Stimulated activated CD8-positive, alpha-beta memory T cell treated with anti-CD3 and anti-CD28 coated beads, Interleukin-4, amount 100 ng/mL, for 4 hours (primary cell): ENCODE measurements at places on chromosomes 3 and 15.

DNA sequence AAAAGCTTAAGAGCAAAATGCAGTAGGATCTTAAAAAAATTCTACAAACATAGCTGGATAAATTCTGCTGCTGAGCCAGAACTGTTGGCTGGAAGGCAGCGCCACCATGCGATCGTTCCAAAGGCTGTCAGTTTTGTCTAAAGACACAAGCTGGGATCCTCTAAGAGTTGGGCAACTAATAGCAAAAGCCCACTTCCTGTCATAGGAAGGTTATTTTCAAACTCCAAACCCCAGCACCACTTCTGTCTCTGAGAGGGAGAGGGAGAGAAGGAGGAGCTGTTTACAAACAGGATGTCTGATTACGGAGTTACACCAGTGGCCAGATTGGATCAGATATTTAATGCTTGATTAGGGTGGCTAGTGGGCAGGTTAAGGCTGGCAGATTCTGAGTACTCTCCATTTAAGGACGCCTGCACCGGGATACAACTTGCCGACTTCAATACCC, 44.0 kb downstream of the EIF4E3 start:
- DNase-seq, result no peak

DNA sequence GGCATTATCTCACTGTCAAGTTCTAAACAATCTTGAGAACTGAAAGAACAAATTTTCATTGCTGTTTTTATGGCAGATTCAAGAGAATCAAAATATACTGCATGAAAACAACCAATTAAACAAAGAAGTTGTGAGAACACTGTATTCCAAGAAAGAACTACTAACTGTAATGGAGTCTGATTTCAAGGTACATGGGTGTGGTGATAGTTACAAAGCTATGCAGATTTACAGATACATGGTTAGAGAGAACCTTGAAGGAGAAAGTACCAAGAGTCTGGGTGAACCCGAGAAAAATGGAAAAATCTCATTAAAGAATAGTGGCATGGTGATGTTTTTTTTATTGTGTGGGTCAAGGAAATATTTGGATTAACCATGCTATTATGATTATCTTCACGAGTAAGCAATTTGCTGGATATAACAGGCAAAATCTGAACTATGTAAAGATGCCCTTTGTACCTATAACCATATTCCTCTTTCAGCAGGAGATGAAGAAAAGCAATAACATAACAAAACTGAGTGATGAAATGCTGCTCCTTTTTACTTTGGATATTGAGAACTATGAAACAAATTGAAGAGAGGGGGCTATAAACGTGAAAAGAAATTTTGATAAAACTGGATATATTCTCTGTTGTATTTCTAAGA, 100.4 kb downstream of the PLSCR2 start:
- no peak for DNase-seq

GRCh38 chr3:143483214-143483613, 363.6 kb downstream of the CHST2 start:
- DNase-seq, result no peak

DNA sequence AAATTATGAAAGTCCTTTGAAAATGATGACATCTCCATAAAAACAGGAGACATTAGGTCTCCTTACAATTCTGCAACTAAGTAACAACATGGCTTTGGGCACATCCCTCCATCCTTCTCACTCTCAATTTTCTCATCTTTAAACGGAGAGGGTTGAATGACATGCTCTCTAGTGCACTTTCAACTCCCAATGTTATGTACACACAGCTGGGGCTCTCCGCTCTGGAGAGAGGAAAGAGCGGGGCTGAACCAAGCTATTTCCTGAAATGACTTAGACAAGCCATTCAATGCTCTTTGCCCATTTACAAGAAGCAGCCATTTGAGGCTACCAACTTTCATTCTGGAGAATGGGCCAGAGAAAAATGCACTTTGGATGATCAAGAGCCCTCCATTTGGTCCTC, 144.2 kb upstream of the BNIP2 start:
- no peak for DNase-seq

- DNase-seq, result no peak
Observed at GRCh38 chr3:119786409-119786808, 4.5 kb downstream of the NR1I2 start.

DNA sequence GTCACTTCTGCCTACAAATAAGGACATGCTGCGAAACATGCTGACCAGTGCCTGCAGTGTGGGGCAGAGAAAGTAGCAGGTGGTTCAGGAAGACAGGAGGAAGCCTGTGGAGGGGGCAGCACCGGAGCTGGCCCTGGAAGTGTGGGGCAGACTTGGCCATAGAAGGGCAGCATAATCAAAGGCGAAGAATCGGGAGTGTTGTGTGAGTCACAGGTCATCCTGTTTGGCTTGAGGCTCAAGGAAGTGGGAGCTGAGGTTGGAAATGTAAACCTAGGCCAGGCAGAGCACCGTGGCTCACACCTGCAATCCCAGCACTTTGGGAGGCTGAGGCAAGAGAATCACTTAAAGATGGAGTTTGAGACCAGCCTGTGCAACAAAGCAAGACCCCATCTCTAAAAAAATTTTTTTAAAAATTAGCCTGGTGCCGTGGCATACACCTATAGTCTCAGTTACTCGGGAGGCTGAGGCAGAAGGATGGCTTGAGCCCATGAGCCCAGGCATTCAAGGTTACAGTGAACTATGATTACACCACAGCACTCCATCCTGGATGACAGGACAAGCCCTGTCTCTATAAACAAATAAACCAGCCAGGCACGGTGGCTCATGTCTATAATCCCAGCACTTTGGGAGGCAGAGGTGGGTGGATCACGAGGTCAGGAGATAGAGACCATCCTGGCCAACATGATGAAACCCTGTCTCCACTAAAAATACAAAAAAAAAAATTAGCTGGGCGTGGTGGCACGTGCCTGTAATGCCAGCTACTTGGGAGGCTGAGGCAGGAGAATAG, 54.0 kb downstream of the FAM43A start:
- no peak for DNase-seq

- DNase-seq, result no peak
Observed at GRCh38 chr3:149487598-149488197, 13.2 kb downstream of the TM4SF4 start.

DNA sequence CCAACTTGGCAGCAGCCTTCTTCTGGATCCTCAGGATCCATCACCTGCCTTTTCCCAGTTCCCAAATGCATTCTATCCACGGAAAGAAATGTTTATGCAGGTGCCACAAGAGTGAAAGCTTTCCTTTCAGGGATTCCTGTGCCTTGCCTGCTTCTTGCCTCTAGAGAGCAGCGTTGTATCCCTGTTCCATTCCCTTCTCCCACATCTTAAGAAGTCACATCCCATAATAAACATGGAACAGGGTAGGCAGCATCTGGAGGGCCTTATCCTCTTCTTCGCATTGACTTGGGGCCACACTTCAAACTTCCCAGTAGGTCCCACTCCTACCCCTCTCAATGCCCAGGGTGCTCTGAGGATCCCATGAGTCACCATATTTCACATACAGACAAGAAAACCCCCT, 72.7 kb upstream of the DCLK3 start:
- no peak for DNase-seq

GRCh38 chr15:67504056-67504455, 16.9 kb upstream of the C15orf61 start:
- DNase-seq, result no peak

GRCh38 chr3:156132313-156132712, 11.9 kb downstream of the KCNAB1 start:
- no peak for DNase-seq

- no peak for DNase-seq
Observed at GRCh38 chr3:160577556-160578195, 12.3 kb upstream of the KPNA4 start.

DNA sequence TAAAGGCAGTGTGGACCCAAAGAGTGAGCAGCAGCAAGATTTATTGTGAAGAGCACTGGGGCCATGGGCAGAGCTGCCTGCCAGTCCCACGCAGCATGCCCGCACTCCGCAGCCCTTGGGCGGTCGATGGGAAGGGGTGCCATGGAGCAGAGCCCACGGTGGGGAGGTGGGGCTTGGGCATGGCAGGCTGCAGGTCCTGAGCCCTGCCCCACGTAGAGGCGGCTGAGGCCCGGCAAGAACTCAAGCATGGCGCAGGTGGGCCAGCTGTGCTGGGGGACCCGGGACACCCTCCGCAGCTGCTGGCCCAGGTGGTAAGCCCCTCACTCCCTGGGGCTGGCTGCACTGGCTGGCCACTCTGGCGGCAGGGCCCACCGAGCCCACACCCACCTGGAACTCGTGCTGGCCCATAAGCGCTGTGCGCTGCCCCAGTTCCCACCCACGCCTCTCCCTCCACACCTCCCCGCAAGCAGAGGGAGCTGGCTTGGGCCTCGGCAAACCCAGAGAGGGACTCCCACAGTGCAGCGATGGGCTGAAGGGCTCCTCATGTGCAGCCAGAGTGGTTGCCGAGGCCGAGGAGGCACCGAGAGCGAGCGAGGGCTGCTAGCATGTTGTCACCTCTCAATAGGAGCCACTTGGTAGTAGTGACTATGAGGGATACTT, 1218.8 kb upstream of the EPHA6 start:
- DNase-seq, result no peak

GRCh38 chr3:59338934-59339333, 289.1 kb upstream of the CFAP20DC start:
- DNase-seq, result no peak

GRCh38 chr3:101170806-101171558, 149.4 kb downstream of the IMPG2 start:
- no peak for DNase-seq

DNA sequence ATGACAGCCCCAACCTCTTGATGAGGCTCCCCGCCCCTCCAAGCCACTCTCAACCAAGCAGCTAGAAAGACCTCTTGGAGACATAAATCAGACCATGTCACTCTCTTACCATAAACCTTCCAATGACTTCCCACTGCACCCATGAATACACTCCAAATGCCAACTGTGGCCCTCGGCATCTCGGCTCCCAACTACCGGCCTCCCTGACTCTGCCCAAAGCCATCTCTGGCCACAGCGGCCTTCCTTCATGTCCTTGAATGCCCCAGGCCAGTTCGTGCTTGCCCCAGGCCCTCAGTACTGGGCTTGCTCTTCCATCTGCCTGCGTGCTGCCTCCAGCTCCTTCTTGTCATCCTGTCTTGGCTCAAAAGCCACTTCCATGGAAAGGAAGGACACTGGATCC, 32.0 kb downstream of the HCN4 start:
- no peak for DNase-seq
